HCT116 (cell line): ENCODE measurements at places on chromosomes 6 and 20.

DNA sequence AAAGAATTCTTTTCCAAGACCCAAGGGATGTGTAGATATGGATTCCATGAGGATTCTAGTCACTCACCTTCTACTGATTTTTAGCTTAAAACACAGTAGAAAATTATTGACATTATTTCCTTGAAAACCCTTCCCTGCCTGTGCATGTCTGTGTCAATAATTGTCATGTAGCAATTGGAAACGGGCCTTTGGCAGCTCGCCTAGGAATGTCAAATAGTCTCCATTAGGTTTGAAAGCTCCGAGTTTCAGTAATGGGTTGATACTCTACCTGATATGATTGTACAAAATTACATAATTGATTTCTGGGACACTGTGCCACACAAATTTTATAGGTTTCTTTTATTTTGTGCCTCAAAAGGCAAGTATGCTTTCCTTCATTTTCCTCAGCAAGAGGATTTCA lies 515.2 kb upstream of the ARID1B start:
- DNase-seq, result no peak

GRCh38 chr6:32627831-32628230 lies 9.4 kb upstream of the HLA-DQA1 start:
- no peak for DNase-seq

GRCh38 chr6:21885111-21885510 lies 291.6 kb downstream of the SOX4 start:
- no peak for DNase-seq

- DNase-seq, result no peak
These were observed 320 bp downstream of the GSTA4 start for GRCh38 chr6:52994839-52995088.

DNA sequence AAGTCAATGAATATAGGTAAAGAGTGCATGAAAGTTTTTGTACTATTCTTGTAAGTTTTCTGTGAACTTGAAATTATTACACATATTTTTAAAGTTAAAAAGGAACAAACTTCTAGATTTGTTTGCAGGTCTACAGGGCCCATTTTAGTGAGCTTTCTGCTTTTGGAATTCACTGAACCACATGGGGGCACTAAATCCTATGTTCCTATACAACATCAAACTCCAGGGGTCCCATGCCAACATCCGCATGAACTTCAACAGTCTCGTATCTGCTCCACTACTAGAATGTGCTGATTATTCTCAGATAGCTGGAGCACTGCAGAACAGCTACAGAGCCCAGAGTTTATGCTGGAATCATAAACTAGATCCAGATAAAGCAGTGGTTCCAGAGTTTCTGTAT lies 347.9 kb upstream of the SPTLC3 start:
- no peak for DNase-seq

DNA sequence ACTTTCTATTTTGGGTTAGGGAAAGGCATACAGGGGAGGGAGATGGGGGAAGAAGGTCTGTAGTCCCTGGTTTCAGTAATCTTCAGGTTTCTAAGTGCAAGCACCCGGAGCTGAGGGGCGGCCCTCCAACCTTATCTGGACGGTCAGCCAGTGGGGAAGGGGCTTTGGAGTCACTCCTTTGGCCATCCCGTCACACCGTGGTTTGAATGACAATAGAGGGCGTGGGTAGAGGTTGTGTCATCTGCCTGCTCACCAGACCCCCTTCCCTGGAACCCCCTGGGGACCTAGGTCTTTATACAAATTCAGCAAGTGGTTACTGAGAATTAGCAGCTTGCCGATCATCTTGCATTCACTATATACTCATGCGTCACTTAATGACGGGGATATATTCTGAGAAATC lies 29.1 kb downstream of the STK35 start:
- no peak for DNase-seq

DNA sequence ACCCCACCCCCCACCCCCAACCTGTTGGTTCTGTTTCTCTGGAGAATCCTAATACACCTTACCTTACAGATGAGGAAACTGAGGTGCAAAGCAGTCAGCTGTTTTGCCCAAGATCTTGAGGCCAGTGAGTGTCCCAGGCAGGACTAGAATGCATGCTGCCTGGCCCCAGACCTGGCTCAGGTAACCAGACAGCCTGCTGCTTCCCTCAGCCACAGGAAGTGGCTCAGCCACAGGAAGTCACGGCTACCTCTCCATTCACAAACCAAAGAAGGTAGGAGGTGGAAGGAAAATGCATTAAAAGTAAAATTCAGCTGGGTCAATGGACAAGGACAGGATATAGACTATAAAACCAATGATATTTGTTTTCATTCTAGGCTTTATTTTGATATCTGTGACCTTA lies 517.6 kb downstream of the CD83 start:
- no peak for DNase-seq

GRCh38 chr6:104591573-104592334 lies 268.0 kb downstream of the HACE1 start:
- DNase-seq, result no peak

- DNase-seq, result no peak
These were observed 79.2 kb upstream of the FOXA2 start for GRCh38 chr20:22663528-22664025.

- no peak for DNase-seq
These were observed at the start of gene RIPPLY2 for GRCh38 chr6:83853178-83854000. Gene RIPPLY2, plus strand, starts transcription at chr6:83853360. Its CDS starts 57 bp downstream, at chr6:83853417.

DNA sequence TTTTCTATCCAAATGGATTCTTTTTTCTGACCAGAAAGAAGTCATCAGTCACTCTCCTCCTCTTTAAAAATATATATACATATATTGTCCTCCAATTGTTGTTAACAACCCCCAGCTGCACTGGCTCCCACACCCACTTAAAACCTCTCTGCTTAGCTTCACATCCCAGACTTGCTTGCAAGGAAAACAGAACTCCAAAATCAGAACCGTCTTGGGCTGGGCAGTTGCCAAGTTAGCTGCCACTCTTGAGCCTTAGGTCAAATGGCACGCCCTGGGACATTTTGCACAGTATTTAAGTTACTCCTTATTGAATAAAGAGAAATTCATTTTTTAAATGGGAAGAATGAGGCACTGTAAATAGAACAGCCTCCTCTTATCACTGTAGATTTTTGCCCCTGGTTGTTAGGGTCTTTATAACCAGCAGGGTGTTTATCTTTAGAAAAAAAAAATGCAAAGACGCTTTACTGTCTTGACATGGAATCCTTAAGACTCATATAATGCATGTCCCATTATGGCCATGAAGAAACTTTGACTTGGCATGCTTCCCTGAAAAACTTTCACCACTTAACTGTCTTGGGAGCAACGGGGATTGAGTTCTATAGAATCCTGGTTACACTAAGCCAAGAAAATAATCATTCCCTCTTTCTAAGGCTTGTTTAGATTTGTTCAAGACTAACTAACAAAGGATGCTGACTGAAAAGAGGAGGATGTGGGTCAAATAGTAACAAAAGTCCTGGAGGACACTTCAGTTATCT lies 204.5 kb downstream of the ISM1 start:
- DNase-seq, result no peak

DNA sequence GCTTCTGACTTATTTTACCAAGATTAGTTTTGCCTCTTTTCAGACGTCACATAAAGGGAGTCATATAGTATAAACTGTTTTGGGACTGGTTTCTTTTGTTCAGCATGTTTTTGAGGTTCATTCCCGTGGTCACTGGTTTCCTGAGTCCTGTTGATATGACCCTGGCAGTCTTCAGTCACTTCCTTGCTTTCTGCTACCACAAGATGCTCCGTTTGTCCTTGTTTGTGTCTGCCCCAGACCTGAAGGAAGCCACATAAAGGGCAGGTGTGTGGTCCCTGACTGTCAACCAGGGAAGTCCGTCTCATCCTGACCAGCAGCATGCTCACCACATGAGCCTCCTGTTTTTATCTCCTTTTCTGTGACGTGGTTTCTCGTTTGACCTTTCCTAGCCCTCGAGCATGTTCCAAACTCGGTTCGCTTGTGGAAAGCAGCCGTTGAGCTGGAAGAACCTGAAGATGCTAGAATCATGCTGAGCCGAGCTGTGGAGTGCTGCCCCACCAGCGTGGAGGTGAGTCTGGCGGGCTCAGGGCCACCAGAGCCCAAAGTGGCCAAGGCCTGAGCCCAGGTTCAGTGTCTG lies 26.1 kb upstream of the C20orf204 start:
- no peak for DNase-seq

GRCh38 chr6:159084493-159085091 lies 39.8 kb upstream of the TAGAP start:
- DNase-seq, result no peak

DNA sequence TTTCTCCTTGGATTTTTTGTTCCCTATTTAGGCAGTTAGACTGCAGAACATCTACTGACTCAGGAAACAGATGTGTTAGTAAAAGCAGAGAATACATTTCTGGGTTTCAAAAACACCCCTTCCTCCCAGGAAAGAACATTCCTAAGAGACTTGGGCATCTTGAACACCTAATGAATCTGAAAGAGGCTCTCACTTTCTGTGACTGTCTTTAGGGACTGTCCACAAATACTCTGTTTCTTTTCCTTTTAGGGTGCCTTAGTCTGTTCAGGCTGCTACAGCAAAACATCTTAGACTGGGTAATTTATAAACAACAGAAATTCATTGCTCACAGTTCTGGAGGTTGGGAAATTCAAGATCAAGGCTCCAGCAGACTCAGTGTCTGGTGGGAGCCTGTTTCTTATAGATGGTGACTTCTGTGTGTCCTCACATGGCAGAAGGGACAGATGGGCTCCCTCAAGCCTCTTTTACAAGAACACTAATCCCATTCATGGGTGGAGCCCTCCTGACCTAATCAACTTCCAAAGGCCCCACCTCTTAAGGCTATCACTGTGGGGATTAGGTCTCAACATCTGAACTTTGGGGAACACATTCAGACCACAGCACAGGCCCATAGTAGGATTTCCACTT lies 19.4 kb upstream of the CCN5 start:
- DNase-seq, result no peak

GRCh38 chr6:8657522-8657921 lies 222.2 kb upstream of the SLC35B3 start:
- DNase-seq, result no peak

DNA sequence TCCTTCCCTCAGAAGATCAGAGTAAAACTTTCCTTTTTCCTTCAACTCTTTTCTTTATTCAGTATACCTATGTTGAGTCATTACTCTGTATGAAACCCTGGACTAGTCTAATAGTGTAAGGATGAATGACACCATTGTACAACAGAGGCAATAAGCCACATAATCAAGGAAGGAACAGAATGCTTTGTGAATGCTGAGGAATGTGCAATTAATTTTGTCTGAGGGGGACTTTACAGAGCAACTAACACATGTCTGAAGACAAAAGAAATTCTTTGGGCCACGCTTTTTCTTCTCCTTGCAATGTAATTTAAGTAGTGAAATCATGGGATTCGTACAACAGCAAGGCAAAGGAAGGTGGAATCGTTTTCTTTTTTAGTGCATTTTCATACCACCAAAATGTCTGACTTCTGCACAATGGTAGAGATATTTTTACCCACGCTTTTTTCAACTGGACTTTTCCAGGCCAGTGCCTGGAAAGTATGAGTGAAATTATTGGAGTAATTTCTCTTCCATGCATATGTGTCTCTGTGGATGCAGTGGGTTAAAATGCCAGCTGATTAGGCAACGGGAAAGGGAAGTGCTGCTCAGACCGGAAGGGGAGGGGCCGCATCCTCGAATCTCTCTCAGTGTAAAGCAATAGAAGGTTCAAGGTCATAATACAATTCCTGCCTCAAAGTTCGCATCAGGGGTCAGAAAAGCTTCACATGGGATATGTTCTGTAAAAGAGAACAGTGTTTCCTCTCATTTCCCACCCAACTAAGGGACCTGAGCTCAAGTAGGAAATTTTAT lies 89.9 kb upstream of the MTHFD1L start:
- peak; percentile 7 for DNase-seq

GRCh38 chr6:157667211-157668008 lies 155.6 kb upstream of the SNX9 start:
- DNase-seq, result peak; percentile 53

DNA sequence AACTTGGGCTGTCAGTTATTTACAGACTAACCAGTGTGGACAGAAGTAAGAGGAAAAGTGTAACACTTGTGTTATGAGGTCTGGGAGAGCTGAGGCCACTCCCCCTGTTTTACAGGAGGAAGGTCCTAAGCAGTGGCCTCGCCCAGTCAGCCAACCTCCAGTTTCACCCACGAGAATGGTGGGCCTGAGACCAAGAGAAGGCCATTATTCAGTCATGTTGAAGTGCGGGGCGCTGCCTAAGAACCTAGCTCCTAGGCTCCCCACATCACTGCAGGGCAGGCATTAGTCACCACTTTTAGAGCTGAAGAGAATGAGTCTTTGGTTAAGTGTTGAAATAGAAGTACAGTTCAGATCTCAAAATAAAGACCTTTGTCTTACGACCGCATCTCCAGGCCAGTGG lies 27.9 kb downstream of the CDYL start:
- DNase-seq, result no peak

DNA sequence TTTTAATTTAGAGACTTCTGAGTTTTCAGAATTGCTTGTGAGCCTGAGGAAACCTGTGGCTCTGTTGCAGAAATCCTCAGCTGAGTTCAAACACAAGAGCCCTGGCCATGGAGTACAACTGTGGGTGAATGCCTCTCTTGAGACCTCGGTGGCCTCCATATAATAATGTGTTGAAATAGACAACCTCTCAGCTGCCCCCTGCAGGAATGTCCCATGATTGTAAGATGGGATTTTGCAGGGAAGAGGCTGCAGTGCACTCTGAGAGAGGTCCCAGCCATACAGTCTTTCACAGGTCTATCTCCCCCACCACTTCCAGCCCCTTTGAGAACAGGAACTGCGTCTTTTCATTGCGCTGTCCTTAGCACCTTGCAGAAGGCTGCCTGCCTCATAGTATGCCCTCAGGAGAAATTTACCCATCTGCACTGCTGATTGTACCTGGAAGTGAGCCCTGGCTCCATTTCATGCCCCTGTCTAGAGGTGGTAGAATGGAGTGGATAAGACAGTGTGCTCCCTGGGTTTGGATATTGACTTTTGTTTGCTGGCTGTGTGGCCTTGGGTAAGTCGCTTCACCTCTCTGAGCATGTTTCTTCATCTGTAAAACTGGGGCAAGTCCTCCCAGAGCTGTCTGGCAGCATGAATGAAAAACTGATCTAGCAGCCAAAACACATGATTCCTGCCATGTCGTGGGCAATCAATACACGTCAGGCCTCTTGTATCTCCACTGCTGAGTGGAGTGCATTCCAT lies 16.8 kb upstream of the CDH22 start:
- no peak for DNase-seq

DNA sequence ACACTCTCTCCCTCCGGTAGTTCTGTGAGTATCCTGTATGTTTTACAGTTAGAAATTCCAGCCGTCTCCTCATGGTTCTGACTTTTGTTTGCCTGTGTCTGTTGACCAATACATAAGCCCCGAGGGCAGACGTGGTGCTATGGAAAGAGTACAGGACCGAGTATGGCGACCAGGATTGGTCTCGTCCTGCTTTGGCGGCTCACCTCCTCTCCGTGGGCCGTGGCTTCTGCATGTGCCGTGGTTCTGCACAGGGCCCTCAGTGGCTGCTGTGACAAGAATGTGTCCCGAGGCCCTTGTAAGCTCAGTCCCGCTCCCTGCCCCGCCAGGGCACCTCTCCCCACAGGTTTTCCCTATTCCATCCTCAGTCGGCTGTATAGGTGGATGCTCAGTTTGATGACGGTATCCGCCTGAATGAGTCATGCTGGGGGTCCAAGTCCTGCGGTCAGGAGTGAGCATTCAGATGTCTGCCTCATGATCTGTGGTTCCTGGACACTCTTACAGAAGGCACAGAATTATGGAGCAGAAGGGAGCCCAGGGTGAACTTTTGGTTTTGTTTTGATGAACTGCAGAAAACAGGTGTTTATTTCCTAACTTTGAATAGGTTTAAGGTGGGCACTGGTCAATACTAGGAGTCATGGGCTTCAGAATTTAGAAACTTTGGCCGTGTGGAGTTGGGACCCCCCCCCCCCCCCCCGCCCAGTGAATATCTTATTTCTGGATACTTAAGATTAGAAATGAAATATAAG lies 1.2 kb downstream of the ARFGAP1 start:
- no peak for DNase-seq

GRCh38 chr6:29828471-29828797 lies 809 bp downstream of the HLA-G start:
- DNase-seq, result no peak
